Right hindlimb (tissue), 1 donor: ENCODE measurements at places on chromosomes 3 and 15.

GRCh38 chr3:86653661-86654205 is 337.2 kb downstream of the VGLL3 start:
- no peak for DNase-seq

GRCh38 chr15:38470816-38471215 is 16.9 kb downstream of the FAM98B start:
- no peak for DNase-seq

DNA sequence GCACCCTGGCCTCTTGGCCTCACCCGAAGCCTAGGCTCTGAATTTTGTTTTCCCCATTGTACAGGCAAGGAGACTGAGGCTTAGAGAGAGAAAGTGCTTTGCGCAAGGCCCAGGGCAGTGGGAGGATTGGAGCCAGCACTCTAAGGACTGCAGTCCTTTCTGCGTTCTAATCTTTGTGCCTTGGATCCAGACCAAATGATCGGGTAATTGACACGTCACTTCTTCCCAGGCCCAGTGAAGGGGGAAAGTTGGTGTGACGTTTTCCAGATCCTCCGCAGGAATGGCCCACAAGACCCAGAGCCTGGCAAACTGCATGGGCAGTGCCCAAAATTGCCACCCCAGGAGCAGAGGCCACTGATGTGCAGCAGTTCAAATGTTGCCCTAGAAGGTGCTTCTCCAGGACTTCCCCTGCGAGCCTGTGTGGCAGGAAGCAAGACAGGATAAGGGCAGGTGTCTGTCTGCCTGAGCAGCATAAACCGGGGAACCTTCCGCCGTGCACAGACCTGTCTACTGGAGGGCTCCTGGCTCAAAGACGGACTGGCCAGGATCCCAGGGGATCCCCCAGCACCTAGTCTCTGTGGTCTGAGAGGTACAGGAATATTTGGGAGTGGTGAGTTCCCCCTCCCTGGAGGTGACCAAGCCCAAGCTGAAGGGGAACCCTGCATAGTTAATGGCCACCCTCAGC is 194.5 kb upstream of the TLE3 start:
- DNase-seq: no peak

DNA sequence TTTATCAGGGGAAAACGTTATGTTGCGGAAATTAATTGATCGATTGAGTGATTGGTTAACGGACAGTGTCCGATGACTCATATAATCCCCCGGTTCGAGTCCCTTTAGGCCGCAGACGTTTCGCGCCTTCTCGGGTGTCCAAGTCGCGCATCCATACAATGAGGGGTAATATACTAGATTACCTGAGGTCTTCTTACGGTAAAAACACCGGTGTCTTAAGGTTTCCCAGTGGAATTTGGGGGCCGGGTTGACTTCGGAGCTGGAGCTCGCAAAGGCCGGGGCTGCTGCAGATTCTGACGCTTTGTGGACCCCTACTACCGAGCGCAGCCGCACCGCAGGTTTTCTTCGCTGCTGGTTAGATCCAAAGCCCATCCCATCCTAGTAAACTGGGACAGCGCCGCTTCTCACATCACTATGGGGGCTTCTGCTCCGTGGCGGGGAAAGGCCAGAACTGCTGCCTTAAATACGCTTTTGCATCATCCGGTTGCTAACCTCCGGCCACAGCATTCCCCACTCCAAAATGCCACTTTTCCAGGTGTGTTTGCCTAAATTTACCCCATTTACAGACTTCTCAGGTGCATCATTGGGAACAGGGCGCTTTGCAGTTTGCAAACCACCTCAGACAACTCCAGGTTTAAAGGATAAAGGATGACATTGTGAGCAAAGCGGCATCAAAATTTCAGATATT is 858 bp upstream of the SACM1L start:
- DNase-seq: peak; percentile 63

DNA sequence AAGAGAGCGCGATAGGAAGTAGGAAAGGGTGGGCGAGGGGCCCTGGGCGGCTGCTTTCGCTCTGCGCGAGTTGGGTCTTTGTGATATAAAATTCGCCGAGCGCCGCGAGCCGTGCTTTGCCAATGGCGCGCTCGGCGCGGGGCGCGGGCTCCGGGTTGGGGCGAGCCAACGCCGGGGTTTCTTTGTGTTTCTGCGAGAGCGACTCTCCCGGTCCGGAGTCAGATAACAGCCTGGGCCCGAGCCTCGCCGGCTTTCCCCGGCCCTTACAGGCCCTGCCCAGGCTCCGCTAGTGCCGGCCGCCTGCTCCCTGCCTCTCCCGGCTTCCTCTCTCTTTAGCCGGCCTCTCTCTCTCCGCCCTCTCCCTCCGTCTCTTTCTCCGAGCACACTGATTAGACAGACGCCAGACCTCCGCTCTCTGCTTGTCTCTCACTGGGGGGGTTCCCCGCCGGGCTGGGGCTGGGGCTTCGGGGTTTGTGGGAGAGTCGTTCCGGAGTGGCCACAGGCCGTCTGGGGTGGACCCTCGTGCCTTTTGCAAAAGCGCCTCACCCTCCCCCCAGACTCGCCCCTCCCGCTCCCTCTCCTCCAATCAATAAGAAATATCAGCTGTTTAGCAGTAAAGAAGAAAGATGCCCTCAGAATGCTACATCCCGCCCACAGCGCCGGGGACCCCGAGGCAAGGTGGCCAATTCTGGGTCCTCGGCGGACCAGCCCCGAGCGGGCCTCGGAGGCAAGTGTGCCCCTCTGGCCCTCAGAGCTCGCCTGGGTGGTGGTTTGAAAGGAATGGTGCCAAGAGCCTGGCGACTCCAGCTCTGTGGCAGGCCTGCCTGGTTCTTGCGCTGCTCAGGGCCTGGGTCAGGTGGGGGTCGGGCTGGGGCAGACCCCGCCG is 2.9 kb downstream of the NR2F2 start:
- peak; percentile 73 for DNase-seq

- DNase-seq: no peak
Observed at GRCh38 chr3:77602722-77603121, 562.8 kb downstream of the ROBO2 start.

- DNase-seq: no peak
Observed at GRCh38 chr15:45110256-45110820, 3.6 kb downstream of the DUOX2 start.

DNA sequence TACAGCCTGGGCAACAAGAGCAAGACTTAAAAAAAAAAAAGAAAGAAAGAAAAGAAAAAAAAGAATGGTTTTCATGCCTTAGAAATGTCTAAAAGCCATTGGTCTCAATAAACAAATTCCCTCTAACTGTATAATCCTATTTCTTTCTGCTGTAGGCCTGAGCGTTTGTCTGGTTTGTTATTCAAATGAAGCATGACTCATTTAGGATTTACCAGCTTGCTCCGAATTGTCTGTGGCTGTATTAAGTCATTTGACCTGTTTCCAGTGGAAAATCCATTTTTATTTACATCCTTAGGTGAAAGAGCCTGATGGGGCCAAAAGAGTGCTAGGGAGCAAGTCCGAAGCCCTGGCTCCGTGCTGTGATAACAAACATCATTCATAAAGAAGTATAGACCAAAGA is 73.8 kb downstream of the BDH1 start:
- DNase-seq: no peak

- DNase-seq: no peak
Observed at GRCh38 chr3:115245899-115246298, 98.8 kb upstream of the ZBTB20 start.

DNA sequence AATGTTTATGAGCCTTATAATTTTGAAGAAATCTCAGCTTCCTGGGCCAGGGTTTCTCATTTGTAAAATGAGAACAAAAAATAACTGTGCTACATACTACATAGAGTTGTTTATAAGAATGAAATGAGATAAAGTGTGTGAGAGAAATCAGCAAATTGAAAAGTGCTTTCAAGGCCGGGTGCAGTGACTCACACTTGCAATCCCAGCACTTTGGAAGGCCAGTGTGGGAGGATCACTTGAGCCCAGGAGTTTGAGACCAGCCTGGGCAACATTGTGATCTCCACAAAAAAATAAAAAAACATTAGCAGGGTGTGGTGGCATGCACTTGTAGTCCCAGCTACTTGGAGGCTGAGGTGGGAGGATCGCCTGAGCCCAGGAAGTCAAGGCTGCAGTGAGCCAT is 22.4 kb downstream of the FOXB1 start:
- DNase-seq: no peak

GRCh38 chr3:57778494-57778893 is 22.4 kb downstream of the SLMAP start:
- no peak for DNase-seq

DNA sequence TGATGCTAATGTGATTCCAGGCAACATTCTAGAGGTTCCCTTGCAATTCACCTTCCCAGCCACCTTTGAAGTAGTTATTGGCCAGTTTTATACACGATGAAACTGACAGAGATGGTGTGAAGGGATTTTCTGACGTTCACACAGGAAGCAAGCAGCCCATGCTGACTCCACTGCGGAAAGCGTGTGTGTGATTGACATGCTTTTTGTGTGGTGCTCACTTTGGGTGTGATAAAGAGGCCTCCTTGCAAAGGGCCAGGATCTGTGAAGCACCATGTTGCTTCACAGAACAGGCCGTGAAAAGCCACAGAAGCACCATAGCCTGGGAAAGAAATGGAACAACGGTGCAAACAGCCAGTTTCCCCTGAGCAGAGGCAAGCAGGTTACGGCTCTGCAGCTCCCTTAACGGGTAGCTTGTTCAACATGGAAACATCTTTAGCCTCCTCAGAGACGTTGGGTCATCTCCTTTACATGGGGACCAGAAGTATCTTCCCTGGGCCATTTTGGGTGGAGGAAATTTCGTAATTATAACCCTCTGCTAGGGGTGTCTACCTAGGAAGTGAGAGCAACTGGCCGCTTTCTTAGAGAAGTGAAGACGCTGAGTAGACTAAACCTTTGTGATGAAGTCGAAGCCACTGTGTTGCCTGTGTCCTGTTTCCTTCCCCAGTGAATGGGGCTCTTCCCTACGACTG is 108.5 kb downstream of the APBA2 start:
- DNase-seq: no peak

DNA sequence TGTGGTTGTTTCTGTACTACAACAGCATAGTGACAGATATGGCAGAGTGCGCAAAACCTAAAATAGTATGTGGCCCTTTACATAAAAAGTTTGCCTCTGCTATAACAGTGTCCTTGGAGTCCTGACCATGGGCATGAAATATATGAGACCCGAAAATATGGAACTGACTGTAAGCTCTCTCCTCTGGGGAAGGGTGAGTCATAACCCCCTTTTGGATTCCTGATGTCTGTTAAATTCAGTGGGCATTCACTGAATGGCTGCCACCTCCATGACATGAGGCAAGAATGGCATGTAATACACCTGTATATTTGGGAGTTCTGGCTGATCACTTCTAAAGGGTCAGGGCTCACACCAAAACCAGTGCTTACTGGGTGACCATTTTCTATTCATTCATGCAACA is 6.1 kb downstream of the TBC1D2B start:
- no peak for DNase-seq

- no peak for DNase-seq
Observed at GRCh38 chr3:48023377-48023776, 7.2 kb upstream of the MAP4 start.

GRCh38 chr3:10933805-10934481 is 58.6 kb upstream of the SLC6A1 start:
- DNase-seq: no peak
